Activated CD8-positive, alpha-beta T cell treated with anti-CD3 and anti-CD28 coated beads, Interleukin-2, amount 10 ng/mL, durations not matched to agents 7 days and 5 days (primary cell): ENCODE measurements at places on chromosomes 1 and 21. TPM values are rescaled to one million over a fixed set of nuclear protein-coding genes. Genes with fewer than 3 reads are reported as not detected.
A peak's percentile ranks its signal among the peaks of the same experiment; 100 is the strongest.

DNA sequence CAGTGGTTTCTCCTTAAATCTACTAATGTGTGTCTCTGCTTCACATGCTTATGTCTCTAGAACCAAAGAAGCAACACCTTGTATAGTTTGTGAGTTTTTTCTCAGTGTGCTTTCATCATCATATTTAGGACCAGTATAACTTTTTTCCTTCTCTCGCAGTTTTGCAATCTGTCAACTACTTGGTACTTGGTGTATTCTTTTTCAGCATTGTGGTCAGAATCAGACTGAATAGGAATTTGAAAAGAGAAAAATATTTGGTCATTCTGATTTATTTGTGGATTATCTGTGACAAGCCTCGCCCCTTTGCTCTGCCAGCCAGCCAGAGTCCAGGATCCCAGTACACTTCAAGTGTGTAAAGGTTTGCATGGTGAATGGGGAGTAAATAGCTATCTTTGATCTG is 122.3 kb downstream of the C1orf21 start:
- no peaks in the 10 kb centered on the region for H3K36me3 ChIP-seq
- no peak for DNase-seq
- no peak overlapping the region for H3K27ac ChIP-seq
- peaks cover 2% of the 10 kb centered on the region for H3K4me1 ChIP-seq

- no peaks in the 10 kb centered on the region for H3K27me3 ChIP-seq
- peak overlapping the region; percentile 83 for H3K27ac ChIP-seq
- DNase-seq, result no peak
- peaks cover 63% of the 10 kb centered on the region for H3K36me3 ChIP-seq
- H3K4me3 ChIP-seq, result peak overlapping the region; percentile 65
Observed at GRCh38 chr21:46369520-46370235, 45.7 kb downstream of the PCNT start.

- H3K27me3 ChIP-seq, result peaks cover 2% of the 10 kb centered on the region
- no peaks in the 10 kb centered on the region for H3K36me3 ChIP-seq
Observed at GRCh38 chr1:10717296-10718082, 79.0 kb downstream of the CASZ1 start.

DNA sequence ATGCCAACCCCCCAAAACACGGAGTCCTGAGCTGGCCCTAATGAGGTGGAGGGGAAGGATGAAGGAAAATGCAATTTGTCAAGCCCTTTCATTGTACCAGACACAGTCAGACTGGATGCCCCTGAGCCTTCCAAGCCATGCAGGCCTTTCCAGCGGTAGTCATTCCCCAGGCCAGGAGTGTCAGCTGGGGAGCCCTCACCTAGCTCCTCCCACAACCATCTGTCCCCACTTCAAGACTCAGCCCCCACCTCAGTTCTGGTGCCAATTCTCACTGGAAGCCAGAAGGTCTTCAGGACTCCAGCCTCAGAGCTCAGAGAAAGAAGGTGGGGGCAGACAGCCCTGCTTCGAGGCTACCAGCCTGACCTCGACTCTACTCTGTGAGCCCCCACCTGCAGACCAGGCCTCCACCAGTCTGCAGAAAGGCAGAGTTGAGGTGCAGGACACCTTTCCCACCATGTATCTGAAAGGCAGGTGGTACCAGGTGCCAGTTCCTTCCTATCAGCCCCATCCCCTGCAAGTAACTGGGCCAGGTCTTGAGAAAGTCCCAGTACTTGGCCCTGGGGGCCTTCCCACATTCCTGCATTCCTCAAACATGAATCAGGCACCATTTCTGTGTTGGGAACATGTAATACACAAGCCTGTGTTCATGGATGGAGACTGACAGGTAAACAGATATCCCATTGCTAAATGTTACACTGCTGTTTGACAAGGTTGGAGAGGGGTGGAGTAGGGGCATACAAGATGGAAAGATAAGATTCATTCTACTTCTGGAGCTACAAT is 180.6 kb upstream of the EDN2 start:
- no peaks in the 10 kb centered on the region for H3K27me3 ChIP-seq
- no peak overlapping the region for H3K4me3 ChIP-seq
- DNase-seq, result no peak
- peaks cover 83% of the 10 kb centered on the region for H3K4me1 ChIP-seq
- peak overlapping the region; percentile 17 for H3K27ac ChIP-seq

DNA sequence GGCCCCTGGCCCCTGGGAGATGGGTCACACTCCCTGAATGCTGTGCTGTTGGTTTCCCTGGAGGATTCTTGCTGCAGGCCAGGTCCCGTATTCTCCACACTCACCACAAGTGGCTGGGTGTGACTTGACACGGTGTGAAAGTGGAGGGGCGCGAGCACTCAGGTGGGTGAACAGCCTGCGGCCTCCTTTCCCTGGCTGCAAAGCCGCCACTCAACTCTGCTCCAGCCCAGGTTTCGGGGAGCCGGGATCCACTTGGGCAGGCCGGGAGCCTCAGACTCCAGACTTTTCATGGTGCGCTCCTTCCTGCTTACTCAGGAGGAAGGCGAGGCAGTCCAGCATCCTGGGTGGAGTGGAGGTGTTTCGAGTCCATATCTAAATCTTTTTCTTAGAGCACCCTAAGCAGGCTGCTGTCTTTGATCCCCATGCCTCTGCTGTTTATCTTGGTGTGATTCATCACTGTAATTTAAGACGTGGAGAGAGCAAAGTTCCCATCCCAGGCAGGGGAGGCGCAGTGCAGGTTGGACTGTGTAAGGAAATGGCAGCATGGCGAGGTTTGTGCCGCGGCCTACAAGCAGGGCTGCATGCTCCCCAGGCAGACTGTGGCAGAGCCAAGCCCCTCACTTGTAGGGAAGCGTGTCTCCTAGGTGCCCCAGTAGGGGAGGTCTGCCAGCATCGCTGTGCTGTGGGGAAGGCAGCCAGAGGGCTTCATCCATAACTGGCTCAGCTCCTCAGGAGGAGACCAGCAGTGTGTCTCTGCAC is 29.6 kb downstream of the VANGL1 start:
- H3K27ac ChIP-seq, result no peak overlapping the region
- H3K4me1 ChIP-seq, result peaks cover 7% of the 10 kb centered on the region
- no peaks in the 10 kb centered on the region for H3K27me3 ChIP-seq
- no peak overlapping the region for H3K4me3 ChIP-seq
- peaks cover 19% of the 10 kb centered on the region for H3K36me3 ChIP-seq
- DNase-seq, result no peak

DNA sequence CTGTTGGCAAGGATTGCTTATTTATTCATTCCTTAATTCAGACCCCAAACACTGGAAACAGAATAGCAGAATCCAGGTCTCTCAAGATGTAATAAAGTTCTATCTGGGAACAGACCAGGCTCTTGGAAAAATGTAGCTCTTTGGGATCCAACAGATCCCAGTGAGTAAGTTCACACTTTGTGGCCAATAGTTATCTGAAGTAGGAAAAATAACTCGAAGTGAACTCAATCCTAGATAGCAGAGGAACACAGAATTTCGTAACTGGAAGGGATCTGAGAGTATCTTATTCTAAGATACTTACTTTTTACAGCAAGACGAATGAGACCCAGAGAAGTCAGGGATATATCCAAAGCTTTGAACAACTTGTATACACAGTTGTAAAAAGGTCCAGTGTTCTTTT is 150.7 kb upstream of the CD34 start:
- H3K36me3 ChIP-seq, result no peaks in the 10 kb centered on the region
- H3K27me3 ChIP-seq, result peaks cover 8% of the 10 kb centered on the region
- H3K4me1 ChIP-seq, result no peaks in the 10 kb centered on the region
- H3K4me3 ChIP-seq, result no peak overlapping the region

DNA sequence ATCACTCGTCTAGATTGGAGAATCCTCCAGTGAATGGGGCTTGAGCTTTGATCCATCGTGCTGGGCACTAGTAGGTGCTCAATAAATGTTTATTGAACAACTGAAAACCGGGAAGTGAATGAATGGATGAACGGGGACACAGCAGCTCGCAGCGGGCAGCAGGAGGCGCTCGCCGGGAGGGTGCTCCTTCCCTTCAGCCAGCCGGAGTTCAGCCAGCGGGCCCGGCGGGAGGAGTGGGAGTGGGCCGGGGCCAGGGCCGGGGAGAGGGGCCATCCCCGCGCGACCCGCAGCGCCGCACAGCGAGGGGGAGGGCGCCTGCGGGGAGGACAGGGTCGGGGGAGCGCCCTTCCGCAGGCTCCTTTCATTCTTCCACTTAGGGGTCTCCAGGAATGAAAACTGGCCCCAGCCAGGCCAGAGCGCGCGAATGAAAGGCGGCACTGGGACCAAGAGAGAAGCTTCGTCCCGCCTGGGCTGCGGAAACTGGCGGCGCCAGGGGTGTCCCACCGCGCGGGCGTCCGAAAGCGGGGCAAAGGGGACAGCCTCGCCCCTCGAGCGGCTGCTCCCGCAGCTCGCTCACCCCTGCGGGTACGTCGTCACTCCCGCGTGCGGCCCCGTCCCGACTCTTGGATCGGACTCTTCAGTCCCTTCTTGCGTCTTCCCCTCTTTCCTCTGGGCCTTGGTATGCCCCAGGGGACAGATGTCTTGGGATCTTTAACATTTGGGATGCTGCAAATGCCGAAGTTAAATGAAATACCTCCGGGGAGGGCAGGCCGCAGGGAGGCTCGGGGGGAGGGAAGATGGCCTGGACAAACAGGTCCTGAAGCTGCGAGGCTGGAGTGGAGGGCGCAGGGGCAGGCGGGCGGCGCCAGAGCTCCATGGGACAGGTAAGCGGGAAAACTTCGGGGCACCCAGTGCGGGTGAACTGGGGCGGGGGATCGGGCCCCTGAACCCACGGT is 3.6 kb upstream of the INAVA start:
- no peak for DNase-seq
- H3K4me3 ChIP-seq, result peak overlapping the region; percentile 64
- H3K4me1 ChIP-seq, result peaks cover 62% of the 10 kb centered on the region
- H3K27me3 ChIP-seq, result peaks cover 38% of the 10 kb centered on the region

- H3K4me3 ChIP-seq, result no peak overlapping the region
- H3K36me3 ChIP-seq, result no peaks in the 10 kb centered on the region
- peaks cover 14% of the 10 kb centered on the region for H3K27me3 ChIP-seq
- no peak for DNase-seq
Observed at GRCh38 chr1:229691362-229691761, 65.3 kb downstream of the URB2 start.

DNA sequence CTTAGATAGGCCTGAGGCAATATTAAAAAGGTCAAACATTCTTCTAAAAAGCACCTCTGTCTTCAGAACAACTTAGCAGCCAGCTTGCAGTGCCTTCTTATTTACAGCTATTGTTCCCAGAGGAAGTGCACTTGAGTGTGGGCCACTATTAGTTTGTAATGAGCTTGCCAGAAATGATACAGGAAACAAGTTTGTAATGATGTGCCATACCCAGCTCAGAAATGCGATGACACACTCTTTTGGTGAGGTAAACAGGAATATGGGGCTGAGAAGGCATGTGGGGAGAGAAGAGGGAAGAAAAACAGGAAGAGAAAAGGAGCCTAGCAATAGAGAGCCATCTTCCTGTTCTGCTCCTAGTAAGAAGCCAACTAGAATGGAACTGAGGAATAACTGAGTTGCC is 295.4 kb downstream of the AGBL4 start:
- no peaks in the 10 kb centered on the region for H3K36me3 ChIP-seq
- H3K27me3 ChIP-seq, result no peaks in the 10 kb centered on the region
- no peak for DNase-seq
- no peak overlapping the region for H3K4me3 ChIP-seq
- H3K4me1 ChIP-seq, result no peaks in the 10 kb centered on the region

Gene ADAMTS5
- total RNA-seq, result not detected

Gene CNST
- 30.4 TPM for total RNA-seq
